HFF-Myc (cell line): ENCODE measurements at places on chromosomes 6 and 20.

DNA sequence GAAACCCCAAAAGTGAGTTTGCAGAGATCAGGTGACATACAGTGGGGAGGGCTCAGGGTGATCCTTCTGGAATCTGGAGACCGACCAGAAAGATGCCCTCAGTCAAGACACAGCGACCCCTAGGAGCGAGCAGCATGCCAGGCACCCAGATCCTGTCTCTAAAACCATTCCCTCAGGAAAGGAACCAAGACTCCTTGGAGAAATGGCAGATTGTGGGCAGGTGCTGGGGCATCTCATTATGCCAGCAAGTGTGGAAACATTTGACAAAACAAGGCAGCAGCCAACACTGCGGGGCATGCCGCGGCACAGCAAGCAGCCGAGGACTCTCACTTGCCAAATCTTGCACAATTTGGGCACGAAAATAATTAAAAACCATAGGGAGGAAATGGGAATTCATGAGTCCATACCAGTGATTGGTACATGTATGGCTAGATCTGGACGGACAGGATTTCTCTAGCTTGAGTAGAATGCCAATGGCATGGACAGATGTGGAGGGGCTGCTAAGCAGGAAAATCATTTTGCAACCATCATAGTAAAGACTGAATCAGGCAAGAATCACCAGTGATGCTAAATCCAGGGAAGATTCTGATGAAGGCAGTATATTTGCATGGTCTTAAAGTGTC is 76.9 kb downstream of the GINS1 start:
- no peak for DNase-seq

GRCh38 chr6:82711105-82711827 is 347.6 kb downstream of the TPBG start:
- no peak for DNase-seq

DNA sequence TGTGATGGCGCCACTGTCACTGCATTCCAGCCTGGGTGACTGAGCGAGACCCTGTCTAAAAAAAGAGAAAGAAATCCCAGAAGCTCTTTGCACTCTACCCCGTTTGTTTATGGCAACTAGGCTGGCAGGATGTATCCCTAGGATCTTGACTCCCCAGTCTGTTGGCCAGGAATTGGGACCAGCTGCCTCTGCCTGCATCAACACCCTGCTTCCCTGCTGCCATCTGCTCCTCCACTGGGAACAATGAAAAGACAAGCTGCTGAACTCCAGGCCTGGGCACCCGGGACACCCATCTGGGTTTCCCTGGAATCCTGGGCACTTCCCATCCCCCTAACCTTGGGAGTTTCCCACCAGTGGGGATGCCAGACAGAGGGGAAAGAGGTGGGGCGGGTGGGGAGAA is 64.9 kb downstream of the CPNE5 start:
- no peak for DNase-seq

GRCh38 chr6:136784910-136785746 is 7.1 kb downstream of the MAP3K5 start:
- no peak for DNase-seq

DNA sequence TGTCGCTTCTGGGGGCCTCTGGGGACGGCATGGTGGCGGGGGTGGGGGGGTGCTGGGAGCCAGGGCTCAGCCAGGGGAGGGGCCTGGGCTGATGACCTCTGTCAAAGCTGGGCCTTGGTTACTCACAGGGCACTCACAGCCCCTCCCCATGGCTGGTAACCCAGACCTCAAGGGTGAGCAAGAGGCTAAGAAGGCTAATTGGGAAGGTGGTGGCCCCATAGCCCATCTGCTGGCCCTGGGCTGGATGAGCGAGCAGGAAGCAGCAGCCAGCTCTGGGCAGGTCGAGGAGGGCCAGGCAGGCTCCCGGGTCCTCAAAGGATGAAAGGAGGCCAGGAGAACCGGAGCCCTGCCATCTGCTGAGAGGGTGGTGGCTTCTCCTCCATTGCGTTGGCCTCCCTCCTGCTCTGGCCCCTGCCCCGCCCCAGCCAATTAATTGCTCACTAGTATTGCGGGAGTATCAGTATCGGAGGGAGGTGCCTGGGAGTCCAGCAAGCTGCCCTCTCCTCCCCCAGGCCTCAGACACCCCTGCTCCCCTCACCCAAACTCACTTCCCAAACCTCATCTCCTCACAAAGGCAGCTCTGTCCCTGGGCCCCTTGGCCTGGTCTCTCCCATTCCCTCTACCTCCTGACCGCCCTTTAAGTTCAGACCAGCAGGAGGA is 1.0 kb upstream of the CDSN start:
- DNase-seq = no peak

- no peak for DNase-seq
Observed at GRCh38 chr6:130896249-130896648, 69.0 kb downstream of the SMLR1 start.

GRCh38 chr20:25695532-25696370 is 902 bp downstream of the ZNF337 start:
- no peak for DNase-seq
